NCI-H82 (cell line): ENCODE measurements at places on chromosomes 2 and 18.

GRCh38 chr2:1623906-1624445 lies 120.3 kb downstream of the PXDN start:
- DNase-seq, result no peak

DNA sequence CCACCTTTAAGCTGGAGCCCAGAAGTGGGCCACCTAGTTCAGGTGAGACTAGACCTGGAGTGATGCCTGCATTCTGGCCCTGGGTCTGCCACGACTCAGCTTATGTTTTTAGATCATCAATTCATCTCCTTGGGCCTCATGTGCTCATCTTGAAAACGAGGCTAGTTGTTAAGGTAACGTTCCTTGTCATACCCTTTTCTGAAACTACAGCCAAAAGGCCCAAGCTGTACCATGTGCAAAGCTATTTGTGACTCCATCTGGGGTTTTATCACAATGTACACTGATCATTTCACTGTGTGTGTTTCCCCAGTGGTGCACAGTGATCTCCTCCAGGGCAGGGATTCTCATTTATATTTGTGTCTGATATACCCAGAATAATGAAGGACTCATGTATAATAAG lies 138.4 kb upstream of the COPS8 start:
- DNase-seq, result no peak

GRCh38 chr18:12840382-12840781 lies 43.7 kb downstream of the PTPN2 start:
- no peak for DNase-seq

DNA sequence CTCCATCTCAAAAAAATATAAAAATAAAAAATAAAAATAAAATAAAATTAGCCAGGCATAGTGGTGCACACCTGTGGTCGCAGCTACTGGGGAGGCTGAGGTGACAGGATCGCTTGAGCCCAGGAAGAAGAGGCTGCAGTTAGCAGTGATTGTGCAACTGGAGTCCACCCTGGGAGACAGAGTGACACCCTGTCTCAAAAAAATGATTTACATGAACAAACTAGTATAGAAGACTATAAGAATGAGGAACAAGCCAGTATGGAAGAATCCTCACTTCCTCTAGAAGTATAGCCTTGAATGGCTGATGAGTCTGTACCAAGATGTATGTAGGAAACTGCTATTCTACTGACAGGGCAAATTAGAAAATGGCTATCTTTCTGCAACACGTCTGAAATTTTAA lies 10.9 kb downstream of the YES1 start:
- no peak for DNase-seq

DNA sequence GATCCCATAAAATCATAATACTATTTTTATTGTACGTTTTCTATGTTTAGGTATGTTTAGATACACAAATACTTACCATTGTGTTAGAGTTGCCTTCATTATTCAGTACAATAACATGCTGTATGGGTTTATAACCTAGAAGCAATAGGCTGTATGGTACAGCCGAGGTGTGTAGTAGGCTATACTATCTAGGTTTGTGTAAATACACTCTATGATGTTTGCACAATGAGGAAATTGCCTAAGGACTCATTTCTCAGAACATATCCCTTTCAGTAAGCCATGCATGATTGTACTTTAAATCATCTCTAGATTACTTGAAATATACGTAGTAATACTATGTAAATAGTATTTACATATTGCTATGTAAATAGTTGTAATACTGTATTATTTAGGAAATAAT lies 156.7 kb downstream of the CDCA7 start:
- DNase-seq, result no peak

DNA sequence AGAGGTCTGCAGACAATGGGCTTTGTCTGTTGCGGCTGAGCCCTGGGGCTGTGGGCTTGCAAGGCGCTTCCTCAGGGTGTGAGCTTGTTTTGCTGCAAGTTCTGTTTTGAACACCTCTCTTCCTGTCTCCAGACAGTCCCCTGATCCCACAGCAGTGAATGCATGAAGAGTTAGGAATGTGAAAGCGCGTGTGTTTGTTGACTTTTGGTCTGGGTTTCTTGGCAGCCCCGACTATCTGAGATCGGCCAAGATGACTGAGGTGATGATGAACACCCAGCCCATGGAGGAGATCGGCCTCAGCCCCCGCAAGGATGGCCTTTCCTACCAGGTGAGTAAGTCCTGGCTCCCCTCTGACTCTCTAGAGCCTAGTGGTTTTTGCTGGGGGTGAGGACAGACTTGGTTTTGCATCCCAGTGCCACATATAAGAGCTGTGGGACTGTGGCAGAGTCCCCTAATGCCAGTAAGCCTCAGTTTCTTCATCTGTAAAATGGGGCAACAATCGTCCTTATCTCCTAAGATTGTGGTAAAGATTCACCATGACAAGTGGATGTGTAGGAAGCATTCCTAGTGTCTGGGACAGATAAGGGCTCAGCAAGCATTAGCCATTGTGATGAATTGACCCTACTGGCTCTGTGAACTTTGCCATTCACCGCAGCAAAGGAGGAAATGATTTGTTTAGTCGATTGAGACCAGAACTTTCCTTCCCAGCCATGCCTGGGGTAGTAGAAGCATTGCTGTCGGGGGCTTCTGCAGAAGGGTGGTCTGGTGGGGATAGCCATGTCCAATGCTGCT lies 3.0 kb downstream of the LBH start:
- no peak for DNase-seq

- DNase-seq, result no peak
Measured at GRCh38 chr18:63213331-63213900, 106.2 kb downstream of the BCL2 start.

GRCh38 chr18:74544898-74545297 lies 10.6 kb downstream of the CNDP1 start:
- no peak for DNase-seq

- peak; percentile 32 for DNase-seq
Measured at GRCh38 chr18:48896875-48897511, 53.8 kb downstream of the SMAD7 start.

DNA sequence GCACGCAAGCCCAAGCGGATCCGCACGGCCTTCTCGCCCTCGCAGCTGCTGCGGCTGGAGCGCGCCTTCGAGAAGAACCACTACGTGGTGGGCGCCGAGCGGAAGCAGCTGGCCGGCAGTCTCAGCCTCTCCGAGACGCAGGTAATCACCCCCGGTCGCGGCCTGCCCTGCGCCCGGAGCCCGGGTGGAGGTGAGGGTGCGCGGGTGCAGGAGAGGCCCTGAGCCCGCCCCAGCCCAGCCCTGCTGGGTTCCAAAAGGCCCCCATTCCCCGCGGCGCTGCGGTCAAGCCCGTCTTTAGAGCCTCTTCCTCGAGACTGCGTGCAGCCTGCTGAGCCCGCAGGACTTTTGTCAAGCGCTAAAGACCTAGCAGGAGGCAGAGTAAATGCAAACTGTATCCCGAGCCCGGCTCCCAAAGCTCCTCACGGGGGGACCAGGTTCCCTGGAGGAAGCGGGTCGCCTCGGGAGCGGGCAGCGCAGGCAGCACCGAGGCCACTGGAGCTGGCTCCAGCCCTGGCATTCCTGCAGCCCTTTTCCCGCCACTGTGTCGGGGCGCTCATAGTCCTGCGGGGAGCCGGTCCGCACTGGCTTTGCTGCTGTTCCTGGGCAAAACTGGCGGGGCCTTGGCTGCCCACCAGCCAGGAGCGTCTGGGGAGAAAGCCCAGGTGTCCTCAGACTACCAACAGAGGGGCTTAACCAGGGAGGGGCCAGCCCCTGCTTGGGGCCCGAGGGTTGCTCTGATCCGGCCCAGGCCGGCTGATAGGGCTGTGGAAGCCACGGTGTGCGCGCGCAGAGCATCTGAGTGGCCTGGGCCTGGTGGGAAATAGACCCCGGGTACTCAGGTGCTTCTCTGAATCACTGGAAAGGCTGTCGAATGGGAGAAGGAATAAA lies 7.3 kb downstream of the EMX1 start:
- DNase-seq, result peak; percentile 33

DNA sequence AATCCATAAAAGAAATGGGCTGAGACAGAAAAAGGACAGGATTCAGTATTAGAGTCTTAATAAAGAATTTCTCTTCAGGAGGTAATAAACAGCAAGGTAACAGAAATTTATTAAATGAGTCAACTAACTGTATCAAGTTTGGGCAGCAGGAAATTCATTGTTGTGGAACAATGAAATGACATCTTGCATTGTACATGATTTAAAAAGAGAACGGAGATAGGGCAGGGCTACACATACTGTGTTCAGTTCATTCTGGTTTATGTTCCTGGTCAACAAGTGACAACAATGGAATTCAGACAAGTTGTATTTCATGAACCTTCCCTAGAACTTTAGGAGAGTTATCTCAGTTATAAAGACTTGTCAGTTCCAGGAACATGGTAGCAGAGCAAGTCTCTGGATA lies 961.3 kb downstream of the SOCS6 start:
- no peak for DNase-seq

DNA sequence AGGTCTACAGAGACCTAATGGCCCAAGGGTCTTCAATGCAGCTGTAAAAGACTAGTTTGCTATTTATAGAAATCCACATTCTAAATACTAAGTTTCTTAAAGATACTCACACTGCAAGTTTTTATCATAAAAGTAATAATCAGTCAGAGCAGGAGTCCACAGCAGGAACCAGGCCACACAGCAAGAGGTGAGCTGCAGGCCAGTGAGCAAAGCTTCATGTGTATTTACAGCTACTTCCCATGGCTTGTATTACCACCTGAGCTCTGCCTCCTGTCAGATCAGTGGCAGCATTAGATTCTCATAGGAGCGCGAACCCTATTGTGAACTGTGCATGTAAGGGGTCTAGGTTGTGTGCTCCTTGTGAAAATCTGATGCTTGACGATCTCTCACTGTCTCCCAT lies 6.7 kb upstream of the SCN9A start:
- DNase-seq, result no peak

DNA sequence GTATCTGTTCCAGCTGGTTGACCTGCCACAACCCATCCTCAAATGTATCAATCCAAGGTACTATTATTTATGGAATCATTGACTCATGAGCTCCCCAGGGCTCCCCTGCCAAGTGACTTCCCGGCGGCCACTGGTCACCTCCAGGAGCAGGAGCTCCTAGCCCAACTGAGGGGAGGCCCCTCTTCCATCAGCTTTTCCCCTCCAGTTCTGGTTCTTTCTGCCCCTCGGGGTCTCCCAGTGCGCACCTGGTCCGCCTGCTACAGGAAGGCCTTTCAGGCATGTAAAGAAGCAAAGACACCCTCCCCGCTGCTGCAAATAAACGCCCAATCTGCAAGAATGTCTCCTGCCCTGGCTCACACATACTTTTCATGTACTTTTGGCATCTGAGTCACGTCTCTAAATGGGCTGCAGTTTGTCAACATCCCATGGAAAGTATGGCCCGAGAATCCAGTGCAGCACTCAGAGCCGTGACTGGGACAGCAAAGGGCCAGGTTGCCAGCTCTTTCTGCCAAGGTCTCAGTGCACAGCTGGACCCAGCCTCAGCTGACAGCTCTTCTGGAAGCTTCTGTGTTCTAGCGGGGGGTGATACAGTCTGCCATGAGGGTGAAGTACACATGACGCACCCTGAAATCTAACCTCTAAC lies 41.4 kb downstream of the KLHL29 start:
- DNase-seq, result no peak

GRCh38 chr2:144404586-144405314 lies 115.2 kb downstream of the ZEB2 start:
- no peak for DNase-seq

GRCh38 chr18:51754566-51754965 lies 557.1 kb upstream of the MEX3C start:
- DNase-seq, result no peak

DNA sequence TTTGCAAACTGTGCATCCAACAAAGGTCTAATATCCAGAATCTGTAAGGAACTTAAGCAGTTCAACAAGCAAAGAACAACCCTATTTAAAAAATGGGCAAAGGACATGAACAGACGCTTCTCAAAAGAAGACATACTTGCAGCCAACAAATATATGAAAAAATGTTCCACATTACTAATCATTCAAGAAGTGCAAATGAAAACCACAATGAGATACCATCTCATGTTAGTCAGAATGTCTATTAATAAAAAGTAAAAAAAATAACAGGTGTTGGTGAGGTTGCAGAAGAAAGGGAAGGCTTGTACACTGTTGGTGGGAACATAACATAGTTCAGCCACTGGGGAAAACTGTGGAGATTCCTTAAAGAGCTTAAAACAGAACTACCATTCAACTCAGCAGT lies 126.2 kb downstream of the NAT8 start:
- no peak for DNase-seq

DNA sequence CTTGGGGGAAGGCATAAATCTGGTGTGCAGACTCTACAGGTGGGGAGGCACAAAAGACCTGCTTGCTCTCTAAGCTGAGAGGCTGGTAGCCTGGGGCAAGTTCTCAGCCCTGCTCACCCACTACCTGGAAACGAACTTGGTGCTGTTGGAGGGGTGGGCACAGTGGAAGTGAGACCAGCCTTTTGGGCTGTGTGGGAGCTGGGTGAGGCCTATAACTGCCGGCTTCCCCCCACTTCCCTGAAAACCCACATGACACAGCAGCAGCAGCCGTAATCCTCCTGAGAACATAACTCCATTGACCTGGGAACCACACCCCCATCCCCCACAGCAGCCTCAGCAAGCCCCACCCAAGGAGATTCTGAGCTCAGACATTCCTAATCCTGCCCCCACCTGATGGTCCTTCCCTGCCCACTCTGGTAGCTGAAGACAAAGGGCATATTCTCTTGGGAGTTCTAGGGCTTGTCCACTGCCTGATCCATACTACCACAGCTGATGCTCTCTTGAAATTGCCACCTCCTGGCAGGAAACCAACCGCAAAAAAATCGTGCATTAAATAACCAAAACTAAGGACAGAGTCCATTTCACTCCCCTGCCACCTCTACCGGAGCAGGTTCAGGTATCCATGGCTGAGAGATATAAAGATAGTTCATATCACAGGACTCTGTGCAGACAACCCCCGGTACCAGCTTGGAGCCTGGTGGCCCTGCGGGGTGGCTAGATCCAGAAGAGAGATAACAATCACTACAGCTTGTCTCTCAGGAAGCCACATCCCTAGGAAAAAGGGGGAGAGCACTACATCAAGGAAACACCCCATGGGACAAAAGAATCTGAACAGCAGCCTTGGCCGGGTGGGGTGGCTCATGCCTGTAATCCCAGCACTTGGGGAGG lies 178.1 kb downstream of the NDUFA10 start:
- DNase-seq, result peak; percentile 49

- DNase-seq, result no peak
Measured at GRCh38 chr18:13556502-13556901, 169.9 kb downstream of the FAM210A start.

DNA sequence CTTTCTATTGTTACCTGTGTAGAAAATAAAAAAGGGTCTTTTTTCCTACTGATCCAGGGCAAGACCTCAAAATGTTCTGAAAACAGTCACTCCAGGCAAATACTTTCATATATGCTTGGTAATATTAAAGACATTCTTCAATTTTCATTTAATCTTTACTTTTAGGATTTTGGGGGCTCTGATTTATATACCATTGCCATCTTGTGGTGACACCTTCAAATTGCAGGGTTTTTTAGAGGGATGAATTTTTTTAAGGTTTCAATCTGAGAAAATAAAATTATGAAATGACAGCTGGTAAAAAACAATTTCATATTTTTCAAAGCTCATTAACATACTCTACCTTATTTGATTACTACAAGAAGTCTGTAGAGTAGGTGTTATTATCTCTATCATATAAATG lies 26.8 kb downstream of the MAPK4 start:
- DNase-seq, result no peak
